ENCODE measurements at places on chromosomes 2 and 18. TPM values are rescaled to one million over a fixed set of nuclear protein-coding genes. Genes with fewer than 3 reads are reported as not detected.

DNA sequence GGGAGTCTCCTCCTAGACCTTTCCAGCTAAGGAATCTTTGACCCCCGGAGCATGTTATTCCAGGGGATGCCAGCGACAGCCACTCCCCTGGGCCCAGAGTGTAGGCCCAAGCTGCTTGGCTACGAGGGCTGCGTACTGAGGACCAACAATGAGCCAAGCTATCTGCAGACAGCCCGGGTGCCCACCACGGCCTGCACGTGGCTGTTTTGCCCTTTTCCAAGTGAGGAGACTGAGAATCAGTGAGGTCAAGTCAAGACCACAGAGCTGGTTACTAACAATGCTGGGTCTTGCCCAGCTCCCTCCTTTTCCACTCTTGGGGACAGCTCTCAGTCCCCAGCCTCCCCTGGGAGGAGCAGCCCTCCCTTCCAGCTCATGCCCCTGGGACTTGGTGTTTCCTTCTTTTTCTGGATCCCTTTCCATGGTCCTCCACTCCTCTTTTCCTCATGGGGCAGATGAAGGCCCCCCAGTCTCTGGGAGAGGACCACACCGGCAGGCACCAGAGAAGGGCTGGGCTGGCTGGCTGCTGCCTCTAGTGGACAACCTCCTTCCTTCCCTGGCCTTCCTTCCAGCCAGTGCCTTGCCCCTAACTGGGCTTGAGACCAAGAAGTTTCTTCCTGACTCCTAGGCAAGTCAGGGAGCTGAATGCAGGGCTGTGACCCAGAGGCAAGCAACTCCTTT lies 550 bp upstream of the MALL start:
- peak; percentile 37 for DNase-seq

GRCh38 chr2:79935771-79936657 lies 368.5 kb downstream of the LRRTM1 start:
- peak; percentile 31 for DNase-seq

DNA sequence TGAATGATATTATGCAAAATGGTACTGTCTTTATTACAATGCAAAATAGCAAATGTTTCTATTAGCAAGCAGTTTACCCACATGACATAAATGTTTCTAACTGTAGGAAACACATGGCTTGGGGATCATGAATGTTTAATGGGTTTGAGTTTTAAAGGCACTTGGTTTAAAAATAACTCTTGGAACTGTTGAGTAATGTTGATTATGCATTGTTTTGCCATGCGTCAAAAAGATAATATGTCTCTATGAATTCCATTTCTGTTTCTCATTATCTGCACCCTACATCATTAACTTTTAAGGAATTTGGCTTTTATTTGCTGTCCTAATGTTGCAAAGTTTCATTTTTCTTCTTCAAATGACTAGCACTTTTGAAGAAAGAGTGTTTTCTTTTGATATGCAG lies 1355.5 kb downstream of the SUCLG1 start:
- peak; percentile 68 for DNase-seq

GRCh38 chr2:16661526-16661925 lies 4.1 kb downstream of the CYRIA start:
- no peak for DNase-seq

The FER1L5 gene
- 0.20 TPM for total RNA-seq

The UGT1A10 gene
- total RNA-seq: not detected

The ADCYAP1 gene
- total RNA-seq: not detected

The DTNA gene
- 15.8 TPM for total RNA-seq

The SLC9A2 gene
- total RNA-seq: 0.18 TPM

The SKOR2 gene
- total RNA-seq: not detected

Measured in HT1080 (cell line).